ENCODE measurements at places on chromosomes 5 and 9.

DNA sequence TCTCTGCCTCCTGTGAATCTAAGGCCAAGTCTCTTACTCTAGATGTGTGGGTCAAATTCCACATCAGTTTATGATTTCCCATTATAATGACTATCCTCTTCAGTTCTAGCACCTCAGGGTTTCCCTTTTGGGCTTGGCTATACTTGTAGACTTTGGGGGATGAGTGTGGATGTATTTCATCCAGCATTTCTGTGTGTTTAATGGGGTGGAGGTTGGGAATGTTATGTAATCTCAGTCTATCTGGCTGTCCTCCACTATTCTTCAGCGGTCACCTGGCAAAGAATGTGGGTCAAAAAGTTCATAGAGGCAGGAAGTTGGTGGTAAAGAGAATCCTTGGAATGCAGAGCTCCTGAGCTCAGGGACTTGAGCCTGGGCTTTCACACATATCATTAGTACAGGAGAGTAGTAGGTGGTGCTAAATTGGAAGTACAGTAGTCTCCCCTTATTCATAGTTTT, 64.9 kb downstream of the CFAP95 start:
- no peak for DNase-seq

GRCh38 chr9:121827251-121827967, 176.0 kb downstream of the DAB2IP start:
- no peak for DNase-seq

GRCh38 chr5:127705120-127705892, 2.1 kb downstream of the CCDC192 start:
- no peak for DNase-seq

DNA sequence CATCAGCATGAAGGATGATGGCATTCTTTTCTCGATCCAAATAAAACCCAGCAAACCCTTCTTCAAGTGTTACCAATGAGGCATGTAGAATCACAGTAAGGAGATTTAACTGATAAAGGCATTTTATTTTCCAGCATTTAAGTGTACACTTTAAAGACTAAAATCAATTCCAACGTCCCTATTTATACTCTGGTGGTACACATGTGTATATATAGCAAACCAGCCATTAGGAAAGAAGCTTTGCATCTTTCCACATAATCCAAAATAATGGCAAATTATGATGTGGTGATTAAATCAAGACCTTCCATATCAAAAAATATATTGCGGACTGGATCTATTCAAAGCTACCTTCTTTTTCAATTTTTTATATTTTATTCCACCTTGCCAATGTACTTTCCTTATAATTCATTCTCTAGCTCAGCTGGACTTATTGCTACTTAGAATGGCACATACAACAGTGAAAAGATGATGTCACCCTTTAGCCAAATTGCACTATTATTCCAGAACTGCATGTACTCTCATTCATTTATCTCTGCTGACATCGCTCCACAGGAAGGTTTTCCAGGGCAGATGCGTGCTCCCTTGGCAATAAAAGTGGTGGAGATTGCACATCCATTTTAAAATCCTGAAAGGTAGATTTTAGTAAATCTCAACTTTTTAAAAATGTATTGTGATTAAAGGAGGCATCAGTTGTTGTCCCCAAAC, 63.3 kb upstream of the SLC30A5 start:
- no peak for DNase-seq

GRCh38 chr5:118548761-118549720, 439.3 kb downstream of the DTWD2 start:
- no peak for DNase-seq

- no peak for DNase-seq
Measured at GRCh38 chr5:79436224-79436623, 77.7 kb downstream of the HOMER1 start.

Data from activated CD8-positive, alpha-beta memory T cell treated with anti-CD3 and anti-CD28 coated beads for 1 hour (primary cell).